ENCODE measurements at places on chromosomes 2 and 18. TPM values are rescaled to one million over a fixed set of nuclear protein-coding genes. Genes with fewer than 3 reads are reported as not detected.

The FSHR gene
- total RNA-seq, result 0.11 TPM

The WDR35 gene
- 23.0 TPM for total RNA-seq

The PAIP2B gene
- total RNA-seq, result 1.1 TPM

The HJURP gene
- total RNA-seq, result 18.8 TPM

The ITGA6 gene
- 10.2 TPM for total RNA-seq

The ZSWIM2 gene
- total RNA-seq, result under 0.01 TPM

The SERPINB4 gene
- not detected for total RNA-seq

The CERKL gene
- total RNA-seq, result 0.32 TPM

The XIRP2 gene
- total RNA-seq, result not detected

The KIF5C gene
- total RNA-seq, result 0.65 TPM

The C2orf66 gene
- 0.13 TPM for total RNA-seq

The PTPRN gene
- 0.13 TPM for total RNA-seq

The RASGRP3 gene
- 0.39 TPM for total RNA-seq

The ASB18 gene
- not detected for total RNA-seq

The UBE2E3 gene
- 48.8 TPM for total RNA-seq

The XRCC5 gene
- total RNA-seq, result 244 TPM

The G6PC2 gene
- total RNA-seq, result not detected

The ANKRD44 gene
- 16.9 TPM for total RNA-seq

The CNRIP1 gene
- total RNA-seq, result 70.9 TPM

The RGPD4 gene
- under 0.01 TPM for total RNA-seq

The SULT1C4 gene
- total RNA-seq, result 0.26 TPM
